ENCODE measurements at places on chromosomes 5 and 9.

DNA sequence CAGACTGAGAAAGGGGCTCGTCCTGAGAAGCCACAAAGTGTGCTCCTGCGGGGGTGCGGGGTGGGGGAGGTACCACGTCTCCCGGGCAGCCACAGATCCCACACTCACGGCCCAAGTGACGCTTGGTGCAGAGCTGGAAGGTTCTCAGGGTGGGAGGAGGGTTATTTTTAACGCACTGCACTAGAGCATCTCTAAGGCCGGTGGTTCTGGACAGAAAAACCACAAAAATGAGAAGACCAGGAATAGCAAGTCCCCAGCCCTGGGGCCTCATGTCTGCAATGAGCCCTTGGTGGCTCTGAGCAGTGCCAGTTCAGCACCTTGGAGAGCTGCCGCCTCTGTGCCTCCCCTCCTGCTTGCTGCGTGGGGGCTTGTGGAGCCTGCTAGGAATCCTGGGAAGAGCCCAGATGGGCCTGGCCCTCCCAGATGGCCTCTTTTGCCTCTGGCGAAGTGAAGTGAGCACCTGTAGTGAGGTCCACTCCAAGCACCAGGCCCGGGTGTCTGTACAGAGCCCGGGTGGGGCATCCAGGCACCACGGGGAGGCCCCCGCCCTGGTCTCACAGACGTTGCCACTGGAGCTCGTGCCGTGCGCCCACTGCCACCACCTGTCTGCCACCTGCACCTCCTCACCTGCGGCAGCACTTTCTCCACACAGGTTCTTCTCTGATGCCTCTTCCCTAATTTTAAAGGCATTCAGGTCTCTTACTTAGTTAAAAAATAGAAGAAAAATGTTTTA lies 48.9 kb upstream of the CACNA1B start:
- no peak for DNase-seq

- DNase-seq: no peak
Observed at GRCh38 chr5:7976411-7977190, 107.7 kb downstream of the MTRR start.

- DNase-seq: no peak
Observed at GRCh38 chr5:78568212-78568611, 80.4 kb downstream of the LHFPL2 start.

DNA sequence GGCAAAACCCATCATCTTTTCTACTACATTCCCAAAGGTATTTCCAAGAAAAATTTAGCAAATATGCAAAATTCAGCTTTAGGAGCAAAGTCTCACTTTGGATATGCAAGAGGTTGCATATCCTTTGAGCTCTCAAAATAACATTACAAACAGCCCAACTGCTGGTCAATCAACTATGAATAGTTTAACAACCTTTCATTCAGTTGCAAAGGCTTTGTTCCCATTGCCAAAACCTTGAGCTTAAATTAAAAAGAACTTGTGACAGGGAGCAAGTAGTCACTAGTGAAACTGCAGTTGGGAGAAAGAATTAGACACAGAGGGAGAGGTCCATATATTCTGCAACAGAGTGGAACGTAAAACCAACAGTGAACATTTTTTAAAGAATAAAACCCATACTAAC lies 8.8 kb downstream of the ZNF608 start:
- no peak for DNase-seq

DNA sequence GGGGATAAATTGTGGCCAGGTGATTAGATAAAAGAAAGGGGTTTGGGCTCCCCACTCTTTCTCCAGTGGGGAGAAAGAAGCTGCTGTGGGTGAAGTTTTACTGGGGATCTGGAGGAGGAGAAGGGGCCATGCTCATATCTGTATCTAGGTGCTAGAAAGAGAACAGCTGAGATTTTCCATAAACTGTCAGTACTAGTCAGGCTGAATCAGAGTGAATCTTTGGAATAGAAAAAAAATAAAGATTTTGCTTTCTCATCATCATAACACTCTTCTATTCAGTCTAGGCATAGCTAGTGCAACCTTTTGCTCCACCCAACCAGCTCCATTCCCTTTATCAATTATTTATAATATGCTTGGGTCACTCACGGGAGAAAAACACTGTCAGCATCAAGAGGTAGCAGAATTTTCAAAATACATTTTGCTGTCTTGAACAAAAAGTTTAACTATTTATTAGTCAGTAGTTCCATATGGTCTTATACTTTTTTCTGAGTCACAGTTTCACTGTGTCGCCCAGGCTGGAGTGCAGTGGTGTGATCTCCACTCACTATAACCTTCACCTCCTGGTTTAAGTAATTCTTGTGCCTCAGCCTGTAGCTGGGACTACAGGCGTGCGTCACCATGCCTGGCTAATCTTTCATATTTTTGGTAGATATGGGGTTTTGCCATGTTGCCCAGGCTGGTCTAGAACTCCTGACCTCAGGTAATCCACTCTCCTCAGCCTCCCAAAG lies 21.3 kb upstream of the ERMP1 start:
- DNase-seq: no peak

DNA sequence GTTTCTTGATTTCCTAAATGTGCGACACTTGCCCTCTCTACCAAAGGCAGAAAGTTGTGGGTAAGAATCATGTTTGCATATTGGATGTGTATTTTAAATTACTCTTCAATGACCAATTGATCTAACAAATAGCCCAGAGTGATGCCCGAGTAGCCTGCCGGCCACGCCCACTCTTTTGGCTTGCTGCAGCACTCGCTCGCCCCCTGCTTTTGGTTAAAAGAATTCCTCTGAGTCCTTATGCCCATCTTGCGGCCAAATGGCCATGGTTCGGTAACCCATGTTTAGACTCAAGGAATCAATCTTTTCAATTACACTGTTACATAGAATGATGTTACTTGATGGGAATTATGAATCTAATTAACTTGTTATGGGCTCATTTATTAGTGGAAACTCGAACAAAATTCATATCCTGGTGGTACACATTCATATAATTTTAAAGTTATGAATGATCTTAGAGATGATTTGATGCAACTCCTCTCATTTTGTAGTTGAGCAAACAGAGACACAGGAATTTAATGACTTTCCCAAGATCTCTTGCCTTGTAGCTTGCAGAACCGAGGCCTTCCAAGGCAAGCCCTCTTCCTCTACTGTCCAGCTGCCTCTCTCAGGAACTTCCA lies 36.5 kb downstream of the PPIC start:
- DNase-seq: no peak

DNA sequence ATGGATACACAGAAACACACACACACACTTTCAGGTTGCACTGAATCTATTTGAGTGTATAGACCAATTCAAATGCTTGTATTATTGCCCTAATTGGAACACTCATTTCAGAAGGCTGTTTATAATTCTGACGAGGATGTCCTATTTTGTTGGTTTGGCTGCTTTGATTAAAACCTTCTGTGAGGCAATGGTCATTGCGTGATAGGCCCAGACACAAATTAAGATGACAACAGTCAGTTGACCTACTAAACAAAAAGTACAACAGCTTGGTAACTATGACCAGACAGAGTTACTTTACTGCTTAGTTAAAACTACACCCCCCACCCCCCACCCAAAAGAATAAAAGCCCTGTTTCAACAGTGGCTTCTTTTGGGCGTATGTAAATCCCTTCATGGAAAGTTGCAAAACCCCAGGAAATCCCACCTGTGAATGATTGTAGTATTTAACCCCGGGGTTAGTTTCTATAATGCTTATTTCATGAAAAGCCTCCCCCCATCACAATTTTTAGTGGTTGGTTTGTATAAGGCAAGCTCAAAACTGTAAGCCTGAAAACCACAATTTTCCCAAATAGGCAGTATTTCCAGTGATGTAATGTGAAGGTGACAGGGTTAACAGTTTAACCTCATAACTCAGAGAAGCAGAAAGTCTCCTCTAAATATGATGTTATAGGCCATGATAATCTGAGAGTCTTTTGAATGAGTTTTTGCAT lies 340.8 kb downstream of the FGF10 start:
- no peak for DNase-seq

GRCh38 chr5:153365547-153365946 lies 124.9 kb upstream of the GRIA1 start:
- DNase-seq: no peak

- no peak for DNase-seq
Observed at GRCh38 chr9:23850690-23851629, 24.9 kb upstream of the ELAVL2 start.

DNA sequence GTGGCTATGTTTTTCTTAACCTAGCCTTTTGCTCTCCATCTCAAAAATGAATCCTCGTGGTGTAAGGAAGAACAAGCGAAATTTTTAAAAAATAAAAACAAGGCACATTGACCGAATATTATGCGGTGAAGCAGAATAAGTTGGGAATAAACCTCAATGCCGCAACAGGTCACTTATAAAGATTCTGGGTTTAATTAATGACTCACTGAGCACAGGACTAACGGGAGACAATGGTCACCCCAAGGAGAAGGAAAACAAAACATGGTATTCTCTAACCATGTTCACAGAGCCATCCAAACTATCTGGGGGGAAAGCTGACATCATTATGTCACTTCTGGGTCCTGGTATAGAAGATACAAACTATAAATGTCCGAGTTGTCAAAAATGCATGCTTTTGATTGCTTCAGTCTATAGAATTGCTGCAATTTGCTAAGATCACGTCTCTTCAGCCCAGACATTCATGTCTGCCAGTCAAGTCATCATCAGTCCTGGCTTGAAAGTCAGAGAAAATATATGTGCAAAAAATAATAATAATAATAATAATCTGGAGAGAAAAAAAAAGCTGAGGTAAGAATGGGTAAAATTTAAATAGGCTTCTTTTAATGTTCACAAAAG lies 280.6 kb downstream of the NR2F1-AS1 start:
- no peak for DNase-seq

GRCh38 chr9:98565152-98566135 lies 143.3 kb downstream of the GABBR2 start:
- DNase-seq: no peak

DNA sequence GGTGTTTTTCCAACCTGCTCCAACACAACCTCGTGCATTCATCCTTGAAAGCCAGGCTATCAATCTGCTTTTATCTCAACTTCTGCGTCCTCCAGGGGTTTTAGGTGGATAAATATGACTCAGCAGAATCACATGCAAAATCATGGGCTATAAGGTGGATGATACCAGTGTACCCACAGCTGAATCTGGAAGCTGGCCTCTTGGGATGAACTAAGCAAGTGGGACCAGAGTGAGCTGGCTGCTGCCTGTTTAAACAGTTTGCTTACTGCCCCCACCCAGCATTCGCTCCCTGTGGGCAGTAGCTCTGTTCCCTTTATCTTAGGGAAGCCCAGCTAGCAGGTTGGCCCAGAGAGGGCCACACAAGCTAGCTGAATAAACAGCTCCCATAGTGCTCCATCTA lies 194.0 kb downstream of the CRB2 start:
- no peak for DNase-seq

- DNase-seq: no peak
Observed at GRCh38 chr5:116771466-116772151, 197.0 kb upstream of the SEMA6A start.

DNA sequence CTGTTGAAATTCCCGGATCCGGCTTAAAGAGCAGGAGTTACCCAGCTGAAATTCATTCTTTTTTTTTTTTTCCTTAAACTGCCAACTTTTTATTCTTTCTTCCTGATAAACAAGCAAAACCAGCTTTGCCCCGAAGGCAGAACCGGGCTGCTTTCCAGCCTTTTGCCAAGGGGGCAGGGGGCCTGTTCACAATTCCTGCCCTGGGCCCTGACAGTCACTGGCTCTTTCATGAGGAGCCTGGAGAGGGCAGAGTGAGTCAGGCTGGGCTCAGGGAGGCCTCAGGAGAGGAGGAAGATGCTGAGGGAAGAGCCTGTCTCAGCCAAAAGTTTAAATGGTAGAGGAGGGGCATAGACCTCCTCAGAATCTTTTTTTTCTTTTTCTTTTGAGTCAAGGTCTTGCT lies 4.8 kb downstream of the GLIPR2 start:
- DNase-seq: no peak

DNA sequence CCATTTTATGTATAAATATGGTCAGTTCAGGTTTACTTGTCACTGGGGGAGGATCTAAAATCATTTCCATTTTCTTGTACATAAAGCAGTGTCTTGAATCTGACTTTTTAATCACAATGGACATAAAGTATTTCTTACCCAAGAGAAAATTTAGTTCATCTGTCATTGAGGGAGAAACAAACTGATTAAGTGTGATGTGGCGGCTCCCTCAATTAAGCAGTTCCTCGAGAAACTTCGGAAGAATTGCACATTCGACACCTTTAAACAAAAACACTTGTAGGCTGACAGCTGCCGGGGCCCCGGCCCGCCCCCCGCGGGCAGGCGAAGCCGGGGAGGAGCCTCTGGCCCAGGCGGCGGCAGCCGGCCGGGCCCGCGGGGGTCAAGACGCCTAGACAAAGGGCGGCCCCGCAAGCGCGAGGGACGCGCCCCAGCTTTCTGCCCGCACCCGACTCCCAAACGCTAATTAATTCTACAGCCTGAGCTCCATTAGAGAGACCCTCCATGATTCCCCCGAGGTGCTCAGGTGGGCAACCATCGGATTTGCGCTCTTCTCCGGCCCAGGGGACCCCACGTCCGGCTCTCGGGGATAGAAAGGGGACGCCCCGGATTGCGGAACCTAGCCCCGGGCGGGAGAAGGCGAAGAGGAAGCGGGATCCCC lies 750 bp downstream of the TRIM36 start:
- DNase-seq: no peak

GRCh38 chr9:33374634-33375237 lies 27.6 kb downstream of the AQP7 start:
- DNase-seq: no peak

DNA sequence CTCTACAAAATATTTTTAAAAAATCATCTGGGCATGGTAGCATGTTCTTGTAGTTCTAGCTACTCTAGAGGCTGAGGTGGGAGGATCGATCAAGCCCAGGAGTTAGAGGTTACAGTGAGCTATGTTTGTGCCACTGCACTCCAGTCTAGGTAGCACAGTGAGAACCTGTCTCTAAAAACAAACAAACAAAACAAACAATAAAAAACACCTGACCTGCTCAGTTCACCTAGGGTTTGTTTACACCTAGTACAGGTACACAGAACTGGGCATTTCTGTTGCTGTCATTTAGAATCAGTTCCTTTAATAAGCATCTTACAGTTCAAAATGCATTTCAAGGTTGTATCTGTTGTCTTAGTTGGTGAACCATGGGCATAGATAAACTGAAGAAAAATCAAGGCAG lies 95.3 kb downstream of the MEGF10 start:
- DNase-seq: no peak

DNA sequence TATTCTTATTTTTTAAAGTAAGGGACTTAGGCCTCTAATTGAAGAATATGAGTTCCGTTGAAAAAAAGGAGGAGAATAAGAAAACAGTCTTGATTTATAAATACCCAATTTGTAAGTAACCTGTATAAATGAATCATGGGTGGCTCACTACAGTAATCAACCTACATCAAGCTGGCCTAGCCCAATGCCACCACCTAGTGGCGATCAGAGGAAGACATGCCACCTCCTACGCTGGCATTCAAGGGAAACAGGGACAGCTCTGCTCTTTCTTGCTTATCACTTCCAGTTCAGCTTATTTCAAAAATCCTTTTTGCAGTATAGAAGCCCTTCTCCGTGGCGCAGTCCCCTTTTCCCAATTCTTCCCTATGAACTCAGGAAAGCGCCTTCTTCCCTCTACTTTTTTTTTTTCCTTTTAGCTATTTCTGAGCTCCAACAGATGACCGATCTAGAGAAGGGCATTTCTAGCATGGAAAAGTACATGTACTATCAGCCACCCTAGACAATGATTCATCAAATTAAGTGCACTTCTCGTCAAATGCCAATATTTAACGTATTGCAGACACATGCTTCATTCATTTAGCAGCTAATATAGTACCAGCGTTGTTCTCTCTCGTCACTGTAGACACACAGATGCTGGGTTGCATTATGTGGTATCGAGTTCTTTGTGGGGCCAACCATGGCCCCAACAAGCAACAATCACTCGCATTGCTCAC lies 28.3 kb downstream of the PTPN3 start:
- peak; percentile 54 for DNase-seq

- DNase-seq: peak; percentile 17
Observed at GRCh38 chr5:53478411-53479044, 1.9 kb upstream of the FST start.
